ENCODE measurements at places on chromosomes 2 and 18.

DNA sequence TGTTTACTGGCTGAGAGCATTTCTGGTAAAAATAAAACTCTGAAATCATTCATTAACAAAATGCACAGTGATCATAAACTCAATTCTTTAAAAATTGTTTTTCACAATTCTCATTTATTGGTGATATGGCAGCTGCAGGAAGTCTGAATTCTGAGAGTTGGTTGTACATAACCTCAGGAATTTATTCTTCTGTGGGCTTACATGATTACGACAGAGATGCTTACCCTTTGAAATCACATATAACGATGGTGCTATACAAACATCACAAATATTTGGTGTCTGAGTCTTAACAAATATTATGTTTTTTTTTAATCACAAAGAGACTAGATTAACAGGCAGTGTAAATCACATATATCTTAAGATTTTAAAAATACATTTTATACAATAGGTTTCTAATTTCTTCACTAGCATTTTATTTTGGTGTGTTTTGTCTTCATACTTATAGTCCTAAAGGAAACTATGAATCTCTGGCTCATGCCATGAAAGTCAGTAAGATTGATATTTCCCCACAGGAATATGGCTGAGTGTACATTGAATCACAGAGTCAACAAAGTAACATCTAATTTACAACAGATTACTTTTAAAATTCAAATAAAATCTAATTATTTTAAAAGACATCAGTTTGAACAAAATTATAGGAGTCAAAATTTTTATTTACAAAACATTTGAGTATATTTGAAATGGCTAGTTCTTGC, 318.8 kb upstream of the THUMPD2 start:
- DNase-seq = no peak

- DNase-seq = no peak
Observed at GRCh38 chr2:148893906-148894305, 18.9 kb downstream of the KIF5C start.

GRCh38 chr18:12314591-12315305, 6.7 kb downstream of the TUBB6 start:
- DNase-seq = no peak

GRCh38 chr2:186518945-186519344, 32.9 kb downstream of the ZC3H15 start:
- DNase-seq = no peak

DNA sequence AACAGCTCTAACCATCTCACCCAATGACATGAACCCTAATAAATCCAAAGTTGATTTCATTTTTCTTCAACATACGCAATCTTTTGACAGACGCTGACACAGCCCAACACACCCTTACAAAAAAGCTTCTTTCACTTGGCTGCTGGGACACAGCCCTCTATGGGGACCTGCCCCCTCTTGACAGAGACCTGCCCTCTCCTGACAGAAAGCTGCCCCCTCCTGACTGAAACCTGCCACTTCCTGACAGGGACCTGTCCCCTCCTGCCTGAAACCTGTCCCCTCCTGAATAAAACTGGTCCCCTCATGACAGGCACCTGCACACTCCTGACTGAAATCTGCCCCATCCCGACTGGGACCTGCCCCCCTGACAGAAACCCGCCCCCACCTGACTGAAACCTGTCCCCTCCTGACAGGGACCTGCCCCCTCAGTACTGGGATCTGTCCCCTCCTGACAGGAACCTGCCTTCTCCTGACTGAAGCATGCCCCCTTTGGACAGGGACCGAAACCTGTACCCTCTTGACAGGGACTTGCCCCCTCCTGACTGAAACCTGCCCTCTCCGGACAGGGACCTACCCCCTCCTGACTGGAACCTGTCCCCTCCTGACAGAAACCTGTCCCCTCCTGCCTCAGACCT, 87.9 kb downstream of the PXDN start:
- no peak for DNase-seq

DNA sequence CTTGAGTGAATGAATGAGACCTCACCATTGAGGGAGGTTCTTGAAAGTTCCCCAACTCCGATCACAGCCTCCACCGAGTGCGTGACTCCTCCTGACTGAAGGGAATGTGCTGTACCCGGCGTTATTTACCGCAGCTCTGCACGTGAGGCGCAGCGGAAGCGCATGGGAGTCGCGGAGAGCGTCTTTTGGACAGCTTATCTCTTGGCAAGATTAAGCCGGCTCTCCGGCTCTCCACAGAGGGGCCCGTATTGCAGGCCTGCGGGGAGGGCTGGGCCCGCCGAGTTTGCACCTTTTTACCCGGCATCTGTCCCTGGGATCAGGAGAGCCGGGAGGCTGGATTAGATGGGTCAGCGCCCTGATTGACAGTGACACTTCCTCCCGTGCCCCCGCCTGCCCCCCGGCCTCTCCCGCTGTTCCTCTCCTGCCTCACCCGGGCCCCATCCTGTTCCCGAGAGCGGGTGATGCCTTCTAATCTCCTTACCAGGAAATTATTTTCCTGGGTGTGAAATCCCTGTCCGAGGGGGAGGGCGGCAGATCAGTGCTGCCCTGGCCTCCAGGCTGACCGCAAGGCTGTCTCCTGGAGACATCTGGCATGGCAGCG, 176.3 kb downstream of the INHBB start:
- no peak for DNase-seq

GRCh38 chr2:74593826-74594772, 39.6 kb downstream of the DOK1 start:
- DNase-seq = no peak

- no peak for DNase-seq
Observed at GRCh38 chr2:133884739-133885381, 316.6 kb upstream of the NCKAP5 start.

GRCh38 chr2:201890453-201890852, 84.1 kb downstream of the CDK15 start:
- no peak for DNase-seq

- DNase-seq = no peak
Observed at GRCh38 chr2:135150725-135151124, 98.6 kb downstream of the RAB3GAP1 start.

DNA sequence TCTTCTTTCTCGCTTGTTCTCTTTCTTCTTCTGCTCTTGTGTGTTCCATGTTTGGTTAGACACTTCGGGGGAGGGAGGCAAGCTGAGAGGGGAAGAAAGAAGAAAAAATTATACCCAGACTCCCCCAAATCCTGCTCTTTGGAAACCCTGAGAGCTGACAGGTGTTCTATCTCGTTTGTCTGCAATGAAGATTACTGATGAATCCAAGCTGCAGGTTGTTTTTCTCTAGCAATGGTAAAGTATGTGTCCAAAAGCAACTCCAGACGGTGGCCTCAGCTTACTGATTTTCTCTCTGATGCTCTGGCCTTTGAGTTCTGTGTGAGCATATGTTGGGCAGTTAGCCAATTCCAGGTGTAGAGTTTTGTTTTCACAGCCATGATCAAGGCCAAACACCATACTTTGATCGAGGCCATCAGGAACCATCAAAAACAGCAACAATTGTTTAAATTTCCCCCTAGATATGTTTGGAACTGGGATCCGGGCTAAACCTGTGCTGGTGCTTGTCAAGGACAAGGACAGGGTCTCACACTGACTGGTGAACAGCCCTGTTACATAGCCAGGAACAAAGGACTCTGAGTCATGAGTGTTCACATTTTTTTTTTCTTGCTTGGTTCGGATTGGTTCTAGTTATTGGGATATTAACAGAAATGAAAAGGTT, 142.0 kb downstream of the PRKCE start:
- no peak for DNase-seq

GRCh38 chr2:196176142-196176738, 4.9 kb upstream of the STK17B start:
- no peak for DNase-seq

DNA sequence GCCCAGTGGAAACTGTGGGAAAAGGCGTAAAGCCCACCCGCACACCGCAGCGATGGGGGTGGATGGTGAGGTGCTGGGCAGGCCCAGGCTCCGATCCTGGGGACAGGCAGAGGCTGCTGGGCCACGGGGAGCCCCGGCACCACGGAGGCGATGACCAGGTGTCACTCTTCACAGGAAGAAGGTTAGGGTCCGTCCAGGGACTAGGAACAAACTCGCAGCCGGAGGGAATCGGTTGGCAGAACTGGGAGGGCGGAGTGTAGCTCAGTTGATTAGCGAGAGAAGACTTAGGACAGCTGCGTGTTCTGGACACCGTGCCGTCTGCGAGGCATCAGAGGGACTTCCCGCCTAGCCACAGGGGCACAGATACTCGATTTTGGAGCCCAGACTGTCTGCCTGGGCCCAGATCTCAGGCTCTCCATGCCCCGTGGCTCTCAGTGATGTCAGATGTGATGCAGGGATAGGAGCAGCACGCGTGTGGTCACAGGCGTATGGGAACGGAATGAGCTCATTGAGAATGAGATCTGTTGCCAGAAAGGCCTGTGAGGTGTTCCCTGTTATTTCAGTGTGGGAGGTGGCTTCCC, 16.1 kb upstream of the ALLC start:
- DNase-seq = no peak

GRCh38 chr2:99662761-99663341, 173.0 kb upstream of the REV1 start:
- DNase-seq = no peak

All from nucleus accumbens (tissue), 56 donors.